ENCODE measurements at places on chromosomes 12 and 14. TPM values are rescaled to one million over a fixed set of nuclear protein-coding genes. Genes with fewer than 3 reads are reported as not detected.

DNA sequence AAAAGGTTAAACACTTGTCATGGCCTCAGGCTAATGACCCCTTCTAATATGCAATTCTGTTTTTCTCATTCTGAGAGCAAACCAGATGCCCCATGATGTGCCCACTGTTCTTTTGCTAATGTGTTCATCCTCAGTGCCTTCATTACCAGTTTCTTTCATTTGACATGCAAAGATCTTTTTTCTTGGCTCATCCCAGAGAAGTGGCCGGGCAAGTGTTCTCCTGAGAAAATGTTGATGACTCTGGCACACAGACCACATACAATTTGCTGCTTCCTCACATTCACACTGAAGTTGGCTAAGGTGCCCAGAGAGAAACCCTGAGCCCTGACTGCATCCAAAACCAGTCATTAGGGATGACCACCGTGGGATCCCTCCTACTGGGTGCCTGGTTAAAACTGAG is 833.3 kb downstream of the DIO2 start:
- no peak for DNase-seq

GRCh38 chr12:103050273-103050672 is 92.8 kb downstream of the ASCL1 start:
- no peak for DNase-seq

GRCh38 chr12:47014474-47014873 is 64.9 kb upstream of the PCED1B start:
- DNase-seq = peak; percentile 88

Gene C12orf50
- total RNA-seq = not detected
